Gastrocnemius medialis (tissue), 4 donors: ENCODE measurements at places on chromosomes 1 and 21.

DNA sequence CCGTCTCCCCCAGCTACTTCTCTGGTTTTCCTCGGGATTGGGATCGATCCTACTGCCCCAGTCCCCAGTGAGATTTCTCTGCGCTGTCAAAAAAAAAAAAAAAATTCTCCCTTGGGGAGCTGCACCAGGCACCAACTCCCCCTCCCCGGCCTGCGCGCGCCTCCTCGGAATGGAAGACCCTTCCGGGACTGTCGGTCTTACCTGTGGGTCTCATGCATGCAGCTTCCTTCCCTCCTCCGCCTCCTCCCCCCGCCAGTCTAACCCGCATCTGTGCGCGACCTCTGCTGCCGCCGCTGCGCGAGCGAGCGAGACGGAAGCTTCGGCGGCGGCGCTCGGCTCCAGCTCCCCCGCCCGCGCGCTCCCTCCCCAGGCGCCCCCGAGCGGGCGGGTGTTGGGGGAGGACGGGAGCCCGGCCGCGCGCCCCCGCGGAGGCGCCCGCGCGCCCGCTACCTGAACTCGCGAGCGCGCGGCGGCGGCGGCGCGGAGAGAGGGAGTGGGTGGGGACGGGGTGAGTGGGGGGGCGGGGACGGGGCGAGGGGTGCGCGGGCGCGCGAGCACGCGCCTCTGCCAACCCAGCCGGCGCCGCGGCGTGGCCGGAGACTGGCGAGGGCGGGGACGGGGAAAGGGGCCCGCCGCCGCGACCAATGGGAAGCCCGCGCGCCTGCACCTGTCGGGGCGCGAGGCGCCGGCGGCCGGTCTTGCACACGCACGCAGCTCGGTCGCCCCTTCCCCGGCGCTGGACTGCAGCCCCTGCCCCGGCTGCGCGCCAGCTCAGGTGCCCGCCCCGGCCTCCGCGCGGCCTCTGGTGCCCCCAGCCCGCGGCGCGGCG is at the start of gene SUSD4:
Gene SUSD4 (minus strand): TSS at position 321 of the 829 bp plus-strand sequence. CDS start 751 bp downstream, outside the sequence.
- DNase-seq: no peak

DNA sequence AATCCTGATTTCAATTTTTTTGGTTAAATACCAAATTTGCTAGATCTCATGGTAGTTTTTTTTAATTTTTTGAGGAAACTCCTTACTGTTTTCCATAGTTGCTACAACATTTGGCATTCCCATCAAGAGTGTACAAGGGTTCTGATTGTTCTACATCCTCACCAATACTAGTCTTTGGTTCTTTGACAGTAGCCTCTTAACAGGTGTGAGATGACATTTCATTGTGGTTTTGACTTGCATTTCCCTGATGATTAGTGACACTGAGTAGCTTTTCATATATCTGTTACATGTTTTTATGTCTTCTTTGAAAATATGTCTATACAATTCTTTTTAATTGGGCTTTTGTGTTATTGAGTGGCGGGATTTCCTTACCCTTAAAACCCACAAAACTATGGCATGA is 20.9 kb upstream of the RGS13 start:
- no peak for DNase-seq

GRCh38 chr1:210905944-210906453 is 227.9 kb downstream of the KCNH1 start:
- no peak for DNase-seq

DNA sequence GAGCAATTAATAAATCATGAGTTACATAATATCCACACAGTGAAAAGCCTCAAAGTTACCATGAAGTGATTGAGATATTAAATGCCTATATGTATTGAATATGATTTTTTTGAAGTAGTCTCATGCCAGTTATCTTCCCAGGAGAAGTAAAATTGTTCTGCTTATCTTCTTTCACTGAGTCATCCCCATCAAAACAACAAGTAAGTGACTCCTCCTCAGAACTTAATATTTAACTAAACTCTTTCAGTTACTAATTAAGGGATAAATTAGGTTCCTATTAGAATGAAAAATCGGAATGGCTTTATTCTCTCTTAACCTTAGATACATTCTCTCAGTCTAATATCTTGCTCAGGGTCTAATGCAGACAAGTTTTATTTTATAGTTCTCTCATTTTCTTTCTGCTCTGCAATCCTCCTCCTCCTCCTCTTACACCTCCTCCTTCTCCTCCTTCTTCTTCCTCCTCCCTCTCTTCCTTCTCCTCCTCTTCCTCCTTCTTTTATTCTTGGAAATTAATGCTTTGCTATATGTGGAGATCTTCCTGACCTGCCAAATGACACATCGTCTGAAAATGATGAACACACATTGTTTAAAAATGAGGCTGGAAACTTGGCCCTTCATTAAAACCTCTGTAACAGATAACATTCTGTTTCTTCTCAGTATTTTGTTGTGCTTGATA is 110.9 kb downstream of the RUNX1 start:
- no peak for DNase-seq

GRCh38 chr1:163440090-163440489 is 118.3 kb downstream of the NUF2 start:
- DNase-seq: no peak

DNA sequence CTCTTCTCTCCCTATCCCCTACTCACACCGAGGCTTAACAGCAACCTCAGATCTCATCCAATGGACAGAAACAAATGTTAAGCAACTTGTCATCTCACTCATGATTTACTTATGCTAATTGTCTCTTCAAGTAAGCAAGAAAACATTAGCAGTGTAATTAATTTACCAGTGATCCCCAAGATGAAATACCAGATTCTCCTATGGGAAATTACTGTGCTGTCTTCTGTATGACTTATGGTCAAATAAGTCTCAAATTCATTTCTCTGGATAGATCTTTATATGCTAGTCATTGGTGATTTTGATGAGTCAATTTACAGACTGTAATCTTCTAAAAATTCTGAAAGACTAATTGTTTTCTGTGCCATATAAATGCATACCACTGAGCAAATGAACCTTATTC is 32.9 kb upstream of the L1TD1 start:
- no peak for DNase-seq

DNA sequence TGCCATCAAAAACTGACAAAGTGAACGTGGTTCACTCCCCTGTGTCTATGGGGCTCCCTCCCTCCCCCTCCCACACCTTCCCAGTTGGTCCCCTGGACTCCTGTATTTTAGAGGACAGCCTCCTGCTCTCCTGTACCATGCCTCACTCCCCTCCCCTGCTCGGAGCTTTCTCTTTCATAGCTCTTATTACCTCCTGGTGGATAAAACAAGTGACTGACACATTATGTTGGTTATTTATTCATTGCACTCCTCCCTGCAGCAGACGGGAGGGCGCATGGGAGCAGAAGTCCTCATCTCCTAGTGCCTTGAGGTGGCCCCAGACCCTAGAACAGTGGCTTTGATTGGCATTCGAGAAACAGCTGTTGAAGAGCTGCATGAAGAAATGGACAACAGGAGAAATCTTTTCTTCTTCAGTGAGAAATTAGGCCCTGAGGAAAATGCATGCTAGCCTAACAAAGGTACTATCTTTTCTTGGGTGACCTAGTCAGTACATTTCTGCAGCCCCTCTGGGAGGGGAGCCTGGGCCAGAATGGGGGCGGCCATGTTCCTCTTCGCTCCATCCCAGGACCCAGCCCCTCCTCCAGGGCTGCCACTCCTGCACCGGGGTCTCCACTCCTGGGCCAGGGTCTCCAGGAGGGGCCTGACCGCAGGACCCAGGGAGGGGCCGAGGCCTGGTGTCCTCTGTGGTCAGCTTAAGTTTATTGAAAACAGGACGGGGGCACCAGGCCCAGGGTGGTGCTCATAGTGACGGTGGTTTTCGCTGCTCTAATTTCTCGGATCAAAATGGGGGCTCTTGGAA is 1.2 kb upstream of the TFF1 start:
- DNase-seq: no peak

DNA sequence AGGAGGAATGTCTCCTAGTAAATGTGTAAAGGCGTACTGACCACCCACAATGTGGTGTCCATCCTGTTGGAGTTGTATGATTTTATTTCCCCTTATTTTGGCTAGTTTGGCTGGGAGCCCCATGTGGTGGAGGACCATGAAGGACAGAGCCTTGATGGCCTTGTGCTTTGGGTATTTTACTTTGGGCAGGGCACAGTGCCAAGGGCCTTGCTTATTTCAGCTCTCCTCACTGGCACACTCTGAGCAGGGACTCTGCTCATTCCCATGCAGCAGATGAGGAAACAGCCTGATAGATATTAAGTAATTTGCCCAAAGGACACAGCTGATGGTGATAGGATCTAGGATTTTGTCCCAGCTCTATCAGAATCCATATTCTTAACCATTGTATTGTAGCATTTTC is 50.2 kb downstream of the SMYD2 start:
- DNase-seq: no peak

- no peak for DNase-seq
Measured at GRCh38 chr1:34983700-34984355, 1.3 kb downstream of the TMEM35B start.

DNA sequence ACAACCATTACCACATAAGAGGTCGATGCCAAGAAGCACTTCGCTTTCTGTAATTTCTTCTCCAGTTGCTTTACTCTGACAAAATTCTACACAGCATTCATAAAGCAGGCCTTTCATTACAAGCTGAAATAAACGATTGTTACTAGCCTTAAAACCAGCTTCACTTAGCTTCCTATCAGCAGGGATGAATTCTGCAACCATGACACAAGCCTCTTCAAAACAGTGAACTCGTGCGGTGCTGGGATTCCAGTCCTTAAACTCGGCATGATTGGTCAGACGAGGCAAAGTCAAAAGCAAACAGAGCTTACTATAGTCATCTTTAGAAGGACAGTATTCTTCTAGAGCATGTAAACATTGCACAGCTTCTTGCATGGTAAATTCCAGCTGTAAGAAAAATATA is 30.6 kb downstream of the WDR47 start:
- DNase-seq: no peak

GRCh38 chr1:182257369-182258063 is 134.1 kb downstream of the GLUL start:
- no peak for DNase-seq

GRCh38 chr1:184972315-184973055 is 1.8 kb downstream of the NIBAN1 start:
- DNase-seq: no peak

DNA sequence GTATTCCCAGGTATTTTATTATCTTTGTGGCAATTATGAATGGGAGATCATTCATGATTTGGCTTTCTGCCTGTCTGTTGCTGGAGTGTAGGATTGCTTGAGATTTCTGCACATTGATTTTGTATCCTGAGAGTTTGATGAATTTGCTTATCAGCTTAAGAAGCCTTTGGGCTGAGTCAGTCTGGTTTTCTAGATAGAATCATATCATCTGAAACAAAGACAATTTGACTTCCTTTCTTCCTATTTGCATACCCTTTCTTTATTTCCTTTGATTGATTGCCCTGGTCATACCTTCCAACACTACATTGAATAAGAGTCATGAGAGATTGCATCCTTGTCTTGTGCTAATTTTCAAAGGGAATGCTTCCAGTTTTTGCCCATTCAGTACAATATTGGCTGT is 8.0 kb downstream of the OR2L3 start:
- DNase-seq: no peak

DNA sequence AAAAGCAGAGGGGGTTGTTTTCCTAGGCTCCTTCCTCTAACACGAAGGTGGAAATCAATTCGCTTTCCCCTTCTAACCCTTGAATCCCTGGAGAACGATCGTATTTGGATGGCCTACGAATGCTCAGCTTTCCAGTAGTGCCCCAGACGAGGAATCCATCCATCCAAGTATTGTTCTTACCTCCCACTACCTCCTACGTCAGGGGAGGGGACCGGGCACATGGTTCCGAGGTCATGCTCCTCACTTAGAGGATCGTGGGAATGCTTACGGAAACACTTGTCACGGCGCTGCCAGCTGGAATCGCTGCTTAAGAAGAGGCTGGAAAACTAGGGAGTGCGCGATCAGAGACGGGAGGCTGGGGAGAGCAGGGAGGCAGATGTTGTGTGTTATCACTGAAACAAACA is 47.4 kb downstream of the CAPZB start:
- peak; percentile 62 for DNase-seq

DNA sequence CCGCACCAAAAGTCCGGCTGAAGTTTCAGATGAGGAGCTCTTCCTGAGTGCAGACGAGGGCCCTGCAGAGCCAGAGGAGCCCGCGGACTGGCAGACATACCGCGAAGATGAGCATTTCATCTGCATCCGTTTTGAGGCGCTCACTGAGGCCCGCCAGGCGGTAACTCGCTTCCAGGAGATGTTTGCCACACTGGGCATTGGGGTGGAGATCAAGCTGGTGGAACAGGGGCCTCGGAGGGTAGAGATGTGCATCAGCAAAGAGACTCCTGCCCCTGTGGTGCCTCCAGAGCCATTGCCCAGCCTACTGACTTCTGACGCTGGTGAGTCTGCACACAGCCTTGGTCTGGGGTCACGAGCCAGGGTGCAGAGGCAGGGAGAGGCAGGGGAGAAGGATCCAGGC is 84.7 kb downstream of the TRIM11 start:
- DNase-seq: no peak

DNA sequence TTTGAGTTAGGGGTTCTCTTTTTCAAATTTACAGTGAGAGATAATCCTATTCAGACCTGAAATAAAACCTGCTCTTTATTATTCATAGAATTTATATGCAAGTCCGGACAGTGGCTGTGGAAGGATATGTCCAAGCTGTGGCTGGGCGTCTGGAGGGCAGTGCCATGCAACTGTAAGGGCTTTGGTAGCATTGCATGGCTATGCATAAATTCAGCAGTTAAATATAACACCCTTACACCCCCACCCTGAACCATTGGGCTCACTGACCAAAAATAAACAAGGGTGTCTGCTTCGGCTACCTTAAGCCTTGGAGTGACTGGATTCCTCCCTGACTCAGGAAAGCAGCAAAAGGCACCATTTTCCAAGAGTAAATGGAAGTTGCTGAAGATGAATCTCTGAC is 5.4 kb downstream of the CHTOP start:
- peak; percentile 81 for DNase-seq

GRCh38 chr1:42070996-42071395 is 82.2 kb upstream of the GUCA2B start:
- no peak for DNase-seq

- DNase-seq: no peak
Measured at GRCh38 chr1:177824508-177824982, 145.3 kb downstream of the SEC16B start.

DNA sequence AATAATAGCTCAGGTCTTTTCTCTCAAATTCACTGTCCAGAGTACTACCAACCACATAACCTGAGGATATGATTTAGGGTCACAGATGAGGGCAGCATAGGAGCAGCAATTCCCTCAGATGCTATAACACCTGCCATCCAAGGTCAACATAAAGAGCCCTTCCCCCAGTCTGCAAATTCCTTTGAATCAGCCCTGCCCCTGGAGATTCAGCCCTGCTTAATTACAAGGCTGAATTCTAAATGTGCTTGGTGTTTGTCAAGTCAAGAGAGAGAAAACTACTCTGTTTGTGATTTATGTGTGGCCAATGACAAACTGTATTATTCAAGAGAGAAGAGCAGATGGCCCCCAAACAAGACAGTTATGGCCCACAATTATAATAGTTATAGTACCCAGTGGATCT is 195.7 kb upstream of the ADGRL2 start:
- no peak for DNase-seq

GRCh38 chr1:208438112-208438699 is 194.0 kb upstream of the PLXNA2 start:
- DNase-seq: no peak

GRCh38 chr1:86487131-86487810 is 18.5 kb downstream of the CLCA1 start:
- DNase-seq: peak; percentile 39
